NCI-H510A treated with DMSO at 0.1 percent for 48 hours (cell line): ENCODE measurements at places on chromosomes 16 and 17.

GRCh38 chr17:6755731-6756184 is at the start of gene XAF1:
XAF1 (plus strand) TSS chr17:6756046; CDS start chr17:6756079, 33 bp downstream.
- DNase-seq = no peak

- no peak for DNase-seq
Observed at GRCh38 chr17:76009969-76010661, 9.5 kb downstream of the CDK3 start.

GRCh38 chr17:81948635-81949378 is 1.8 kb upstream of the MYADML2 start:
- no peak for DNase-seq

DNA sequence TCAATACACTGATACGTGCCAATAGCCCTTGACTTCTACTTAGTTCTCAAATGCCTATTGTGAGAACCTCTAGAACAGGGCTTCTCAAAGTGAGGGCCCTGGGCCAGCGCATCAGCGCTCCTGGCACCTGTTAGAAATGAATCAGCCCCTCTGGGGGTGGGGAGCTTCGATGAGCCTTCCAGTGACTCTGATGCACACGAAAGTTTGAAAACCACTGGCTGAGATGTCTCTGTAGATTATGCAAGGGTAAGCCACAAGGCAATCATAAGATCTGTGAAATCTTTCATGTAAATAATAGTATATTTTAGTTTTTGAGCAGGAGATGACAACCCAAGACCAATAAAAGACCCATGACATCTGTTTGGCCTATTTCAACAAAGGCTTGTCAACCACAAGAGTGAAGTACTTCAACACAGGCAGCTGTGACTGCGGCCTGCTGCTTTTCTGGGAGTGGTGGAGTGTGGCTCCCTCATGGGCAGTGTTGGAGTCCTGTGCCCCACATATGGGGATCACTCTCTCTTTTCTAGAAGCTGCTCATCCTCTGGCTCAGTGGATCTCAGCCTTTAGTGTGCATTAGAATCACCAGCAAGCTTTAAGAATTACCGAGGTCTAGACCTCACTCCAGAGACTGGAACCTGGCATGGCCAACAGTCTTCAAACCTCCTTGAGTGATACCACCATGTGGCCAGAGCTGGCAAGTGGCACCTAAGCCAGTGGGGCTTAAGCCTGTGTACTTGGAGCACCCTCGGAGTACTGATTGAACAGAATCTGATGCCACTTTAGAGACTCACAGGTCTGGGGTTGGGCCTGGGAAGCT is 5.8 kb downstream of the MTHFSD start:
- DNase-seq = no peak

GRCh38 chr17:26792486-26792885 is 501.4 kb upstream of the WSB1 start:
- DNase-seq = no peak

GRCh38 chr17:19935169-19935568 is 42.5 kb downstream of the AKAP10 start:
- no peak for DNase-seq

DNA sequence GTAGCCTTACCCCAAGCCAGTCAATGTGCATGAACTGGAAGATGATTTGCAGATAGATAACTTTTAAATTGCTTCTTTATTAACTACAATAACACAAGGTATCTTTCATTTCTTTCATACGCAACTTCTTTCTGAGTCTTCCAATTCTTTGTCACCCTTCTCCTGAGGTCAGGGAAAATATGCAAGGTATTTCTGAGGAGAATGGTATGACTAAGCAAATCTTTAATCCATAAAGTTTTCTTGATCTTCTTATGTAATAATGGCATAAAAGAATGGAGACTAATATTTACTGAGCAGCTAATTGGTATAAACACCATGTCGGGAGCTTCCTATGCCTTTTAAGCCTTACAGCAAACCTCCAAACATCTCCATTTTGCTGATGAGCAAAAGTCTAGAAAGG is 438.9 kb downstream of the KCNJ2 start:
- DNase-seq = no peak

GRCh38 chr17:76469076-76469990 is 1.9 kb downstream of the AANAT start:
- DNase-seq = no peak

DNA sequence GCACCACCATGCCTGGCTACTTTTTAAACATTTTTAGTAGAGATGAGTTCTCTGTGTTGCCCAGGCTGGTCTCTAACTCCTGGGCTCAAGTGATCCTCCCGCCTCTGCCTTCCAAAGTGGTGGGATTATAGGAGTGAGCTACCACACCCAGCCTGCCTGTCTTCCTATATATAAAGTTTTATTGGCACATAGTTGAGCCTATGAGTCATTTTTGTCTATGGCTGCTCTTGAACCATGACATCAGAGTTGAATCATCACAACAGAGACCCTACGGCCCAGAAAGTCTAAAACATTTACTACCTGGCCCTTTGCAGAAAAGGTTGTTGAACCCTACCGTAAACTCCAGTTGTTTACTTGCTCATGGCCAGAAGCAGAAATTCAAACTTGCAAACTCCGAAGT is 7.9 kb downstream of the SEPTIN12 start:
- DNase-seq = no peak

DNA sequence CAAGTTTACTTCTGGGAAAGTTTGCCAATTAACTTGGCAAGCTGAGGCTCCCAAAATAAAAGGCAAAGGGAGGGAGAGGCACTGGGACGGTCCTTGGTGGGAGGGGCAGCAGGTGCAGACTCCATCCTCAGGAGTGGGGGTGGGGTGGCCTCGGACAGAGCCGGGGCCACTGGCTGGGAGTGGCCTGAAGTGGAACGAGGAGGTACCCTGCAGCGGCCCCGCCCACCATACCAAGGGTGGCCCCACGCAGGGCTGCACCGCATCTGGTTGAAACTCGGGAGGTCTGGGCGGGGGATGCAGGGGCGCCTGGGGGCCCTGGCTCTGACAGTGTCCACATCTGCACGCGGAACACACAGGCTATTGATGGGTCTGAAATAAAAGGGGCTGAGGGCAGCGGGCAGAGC is 42.4 kb upstream of the SLC38A10 start:
- DNase-seq = no peak

GRCh38 chr16:12314653-12315185 is 338.2 kb downstream of the SNX29 start:
- no peak for DNase-seq

DNA sequence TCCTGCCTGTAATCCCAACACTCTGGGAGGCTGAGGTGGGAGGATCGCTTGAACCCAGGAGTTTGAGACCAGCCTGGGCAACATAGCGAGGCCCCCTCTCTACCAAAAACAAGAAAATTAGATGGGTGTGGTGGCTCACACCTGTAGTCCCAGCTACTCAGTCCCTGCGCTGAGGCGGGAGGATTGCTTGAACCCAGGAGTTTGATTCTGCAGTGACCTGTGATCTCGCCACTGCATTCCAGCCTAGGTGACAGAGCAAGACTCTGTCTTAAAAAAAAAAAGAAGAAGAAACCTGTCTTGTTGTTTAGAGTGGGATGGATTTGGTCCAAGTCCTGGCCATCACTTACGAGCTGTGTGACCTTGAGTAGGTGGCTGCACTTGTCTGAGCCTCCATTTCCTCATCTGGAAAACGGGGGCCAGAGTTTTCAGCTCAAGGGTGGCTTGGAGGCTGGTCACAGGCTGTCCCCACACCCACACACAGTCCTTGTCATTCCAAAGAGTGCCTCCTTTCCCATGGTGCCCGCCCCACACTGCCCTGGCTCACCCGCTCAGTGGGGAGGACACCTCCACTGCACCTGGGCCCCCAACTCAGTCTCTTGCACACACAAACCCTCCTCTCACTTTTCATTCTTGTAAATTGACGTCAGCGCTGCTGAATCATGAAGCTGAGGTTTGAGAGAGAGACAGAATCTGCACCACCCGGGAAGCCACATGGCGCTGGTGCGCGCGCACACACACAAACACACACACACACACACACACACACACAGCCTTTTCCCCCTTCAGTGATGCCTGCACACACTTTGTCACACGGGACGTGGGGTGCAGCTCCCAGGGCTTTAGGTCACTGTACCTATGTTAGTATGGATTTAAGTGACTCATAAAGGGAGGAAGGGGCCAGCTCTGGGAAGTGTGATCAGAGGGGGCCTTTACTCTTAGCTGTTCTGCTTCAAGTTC is 4.2 kb downstream of the SOCS1 start:
- DNase-seq = no peak

- DNase-seq = no peak
Observed at GRCh38 chr16:88634994-88635670, 3.2 kb upstream of the IL17C start.

DNA sequence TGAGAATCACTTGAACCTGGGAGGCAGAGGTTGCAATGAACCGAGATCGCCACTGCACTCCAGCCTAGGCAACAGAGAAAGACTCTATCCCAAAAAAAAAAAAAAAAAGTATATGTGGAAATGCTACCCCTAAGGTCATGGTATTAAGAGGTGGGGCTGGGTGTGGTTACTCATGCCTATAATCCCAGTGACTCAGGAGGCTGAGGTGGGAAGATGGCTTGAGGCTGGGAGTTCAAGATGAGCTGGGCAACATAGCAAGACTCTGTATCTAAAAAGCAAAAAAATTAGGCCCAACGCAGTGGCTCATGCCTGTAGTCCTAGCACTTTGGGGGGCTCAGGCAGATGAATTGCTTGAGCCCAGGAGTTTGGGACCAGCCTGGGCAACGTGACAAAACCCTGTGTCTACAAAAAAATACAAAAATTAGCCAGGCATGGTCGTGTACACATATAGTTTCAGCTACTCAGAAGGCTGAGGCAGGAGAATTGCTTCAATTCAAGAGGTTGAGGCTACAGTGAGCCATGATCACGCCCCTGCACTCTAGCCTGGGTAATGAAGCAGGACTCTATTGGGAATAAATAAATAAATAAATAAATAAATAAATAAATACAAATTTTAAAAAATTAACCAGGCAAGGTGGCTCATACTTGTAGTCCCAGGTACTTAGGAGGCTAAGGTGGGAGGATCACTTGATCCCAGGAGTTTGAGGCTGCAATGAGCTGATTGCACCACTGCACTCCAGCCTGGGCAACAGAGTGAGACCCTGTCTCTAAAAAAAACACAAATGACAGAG is 32.3 kb upstream of the NUFIP2 start:
- DNase-seq = no peak

DNA sequence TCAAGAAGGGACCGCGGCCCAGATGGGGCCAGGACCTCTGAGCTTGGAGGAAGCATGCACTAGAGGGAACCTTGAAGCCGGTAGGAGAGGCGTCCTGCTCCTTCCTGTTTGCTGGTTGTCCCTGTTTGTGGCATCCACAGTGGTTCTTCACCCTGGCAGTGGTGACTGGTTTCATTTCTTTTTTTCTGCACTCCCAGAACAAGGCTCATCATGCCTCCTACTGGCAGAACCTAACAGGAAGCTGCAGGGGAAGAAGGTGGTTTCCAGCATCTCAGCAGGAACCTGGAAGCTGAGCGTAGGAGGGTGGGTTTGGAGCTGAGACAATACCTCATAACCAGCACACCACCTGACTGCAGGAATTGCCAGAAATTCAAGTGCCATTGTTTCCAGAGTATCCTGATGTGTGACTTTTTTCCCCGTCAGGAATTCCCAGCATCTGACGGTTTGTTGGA is 5.8 kb downstream of the TMEM231 start:
- DNase-seq = no peak

GRCh38 chr16:78524066-78524595 is 424.7 kb downstream of the WWOX start:
- no peak for DNase-seq

- no peak for DNase-seq
Observed at GRCh38 chr16:22665803-22666202, 148.2 kb upstream of the HS3ST2 start.

GRCh38 chr16:77967054-77967904 is 55.1 kb upstream of the CLEC3A start:
- DNase-seq = no peak

DNA sequence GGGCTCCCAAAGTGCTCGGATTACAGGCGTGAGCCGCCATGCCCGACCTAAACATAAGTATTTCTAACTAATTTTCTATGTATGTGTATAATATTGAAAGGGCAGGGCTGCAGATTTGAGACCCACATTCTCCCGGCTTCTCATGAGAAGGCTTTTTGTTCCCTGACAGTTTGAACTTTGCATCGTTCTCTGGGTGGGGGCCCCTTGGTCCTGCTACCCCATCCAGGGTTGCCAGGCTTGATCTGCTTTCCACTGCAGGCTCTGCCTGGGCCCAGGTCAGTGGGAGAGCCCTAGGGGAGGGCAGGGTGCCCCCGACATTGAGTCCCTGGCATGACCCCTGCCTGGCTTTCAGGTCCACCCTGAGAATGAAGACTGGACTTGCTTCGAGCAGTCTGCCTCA is 32.3 kb downstream of the SEC14L5 start:
- DNase-seq = no peak

GRCh38 chr17:43003542-43004172 is 2.9 kb upstream of the IFI35 start:
- DNase-seq = no peak

GRCh38 chr16:27890866-27891265 is 172.6 kb downstream of the GSG1L start:
- DNase-seq = no peak

- DNase-seq = peak; percentile 22
Observed at GRCh38 chr16:83953796-83954576, 946 bp downstream of the OSGIN1 start.

GRCh38 chr17:32689348-32689747 is 187.6 kb downstream of the MYO1D start:
- DNase-seq = no peak
